ENCODE measurements at places on chromosomes 3 and 15. TPM values are rescaled to one million over a fixed set of nuclear protein-coding genes. Genes with fewer than 3 reads are reported as not detected.

GRCh38 chr15:39543651-39544050 is 37.2 kb upstream of the THBS1 start:
- H3K4me1 ChIP-seq, result no peaks in the 10 kb centered on the region
- no peak for DNase-seq

- peaks cover 14% of the 10 kb centered on the region for H3K4me1 ChIP-seq
- no peak overlapping the region for H3K27ac ChIP-seq
- no peaks in the 10 kb centered on the region for H3K27me3 ChIP-seq
- no peak overlapping the region for H3K4me3 ChIP-seq
Observed at GRCh38 chr3:129615751-129616281, 9.3 kb upstream of the PLXND1 start.

DNA sequence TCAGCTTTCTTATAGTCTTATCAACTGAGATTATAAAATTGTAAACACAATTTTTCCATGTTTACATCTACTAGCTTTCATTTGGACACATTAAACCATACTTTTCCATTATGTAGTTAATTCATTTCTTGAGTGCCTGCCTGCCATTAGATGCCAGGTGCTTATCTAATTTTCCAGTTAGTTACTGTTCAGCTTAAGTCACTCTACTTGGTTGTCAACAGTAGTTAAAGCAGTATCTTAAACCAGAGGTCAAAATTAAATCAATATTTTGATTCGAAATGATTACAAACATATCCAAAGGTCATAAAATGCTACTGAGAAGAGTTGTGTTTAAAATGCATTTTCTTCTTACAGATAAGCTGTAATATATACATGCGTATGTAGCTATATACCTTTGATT is 56.2 kb upstream of the UBP1 start:
- no peak for DNase-seq
- H3K27me3 ChIP-seq, result no peaks in the 10 kb centered on the region
- no peak overlapping the region for H3K27ac ChIP-seq
- H3K4me3 ChIP-seq, result no peak overlapping the region
- H3K36me3 ChIP-seq, result no peaks in the 10 kb centered on the region
- H3K4me1 ChIP-seq, result no peaks in the 10 kb centered on the region

- no peak for DNase-seq
- H3K27me3 ChIP-seq, result no peaks in the 10 kb centered on the region
Observed at GRCh38 chr15:40121911-40122638, 13.4 kb upstream of the BMF start.

Gene PLCL2
- total RNA-seq, result 17.2 TPM
